ENCODE measurements at places on chromosomes 2 and 18.

DNA sequence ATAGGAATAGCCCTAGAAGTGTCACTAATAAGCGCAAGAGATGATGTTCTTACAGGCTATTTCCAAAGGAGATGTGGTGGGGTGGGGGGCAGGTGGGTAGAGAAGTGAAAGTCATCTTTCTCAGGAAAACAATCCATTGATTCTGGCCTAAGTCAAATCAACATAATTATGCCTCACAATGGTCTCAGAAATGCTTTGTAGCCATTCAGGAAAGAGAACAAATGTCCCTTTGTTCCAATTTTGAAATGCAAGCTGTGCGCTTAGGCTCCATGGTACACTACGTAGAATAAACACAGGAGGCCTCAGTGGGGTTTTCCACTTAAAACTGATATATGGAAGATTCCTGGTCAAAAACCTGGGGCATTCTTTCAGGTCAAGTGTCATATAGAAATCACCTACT lies 529.9 kb upstream of the KLHL29 start:
- DNase-seq = no peak

- no peak for DNase-seq
Measured at GRCh38 chr2:197256021-197256420, 54.6 kb downstream of the ANKRD44 start.

DNA sequence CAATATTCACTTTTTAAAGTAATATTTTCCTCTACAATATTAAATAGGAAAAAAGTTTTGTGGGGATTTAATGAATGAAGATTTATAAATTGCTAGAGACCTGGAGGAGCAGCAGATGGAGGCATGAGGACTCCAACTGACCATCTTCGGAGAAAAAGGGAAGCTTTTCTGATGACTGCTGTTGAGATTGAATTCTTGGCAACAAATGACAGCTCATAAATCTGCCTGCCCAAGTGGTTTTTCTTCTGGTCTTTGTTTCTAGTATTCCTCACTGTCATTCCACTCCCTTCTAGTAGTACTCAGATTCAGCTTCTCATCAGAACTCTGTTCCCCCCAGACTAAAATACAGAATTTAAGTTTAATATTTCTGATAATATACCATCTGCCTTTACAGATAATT lies 157.0 kb downstream of the EML6 start:
- no peak for DNase-seq

- DNase-seq = no peak
Measured at GRCh38 chr2:30872797-30873196, 65.6 kb upstream of the CAPN13 start.

DNA sequence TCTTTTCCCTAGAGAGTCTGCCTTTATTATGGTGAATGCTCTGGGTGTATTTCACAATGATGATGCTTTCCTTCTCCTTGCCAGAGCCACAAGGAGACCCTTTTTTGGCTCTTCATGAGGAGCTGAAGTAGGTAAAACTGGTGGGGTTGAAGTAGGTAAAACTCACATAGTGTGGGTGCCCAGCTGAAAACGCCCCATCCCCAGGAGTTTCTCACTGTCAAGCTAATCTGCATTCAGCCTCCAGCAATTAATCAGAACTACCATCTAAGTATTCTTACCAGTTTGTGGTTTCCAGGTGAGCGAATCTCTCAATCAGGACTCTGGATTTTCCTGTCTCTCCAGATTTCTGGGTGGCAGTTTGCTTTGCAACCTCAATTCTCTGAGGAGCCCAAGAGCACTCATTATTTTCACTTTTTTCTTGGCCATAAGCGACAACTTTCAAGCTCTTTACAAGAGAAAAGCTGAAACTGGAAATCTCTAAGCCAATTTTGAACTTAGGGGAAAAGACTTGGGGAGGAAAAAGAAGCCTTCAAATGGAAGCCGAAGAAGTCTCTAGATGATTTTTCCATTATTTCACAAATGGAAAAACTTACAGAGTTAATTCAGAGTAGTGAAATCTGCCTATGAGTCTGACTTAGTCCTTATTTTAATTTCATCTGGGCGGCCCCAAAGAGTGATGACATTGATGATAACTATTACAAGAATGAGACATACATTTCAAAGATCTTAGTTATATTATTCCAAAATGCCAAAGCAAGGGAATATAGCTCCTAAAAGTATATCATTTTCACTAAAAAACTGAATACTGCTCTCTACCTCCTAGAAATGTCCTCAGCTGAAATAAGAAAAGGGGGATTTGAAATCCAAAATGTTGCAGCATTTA lies 121.4 kb upstream of the MAP3K20 start:
- DNase-seq = no peak

All from stimulated activated CD4-positive, alpha-beta T cell treated with anti-CD3 and anti-CD28 coated beads, TNF-alpha, amount 100 ng/mL, for 1 hour (primary cell).